Lung microvascular endothelial cell (primary cell): ENCODE measurements at places on chromosomes 7 and 10. TPM values are rescaled to one million over a fixed set of nuclear protein-coding genes. Genes with fewer than 3 reads are reported as not detected.

The TMEM236 gene
- 0.65 and 0.79 TPM in 2 replicates for total RNA-seq

The SKIDA1 gene
- 1.1 and 1.4 TPM in 2 replicates for total RNA-seq

The TMEM26 gene
- total RNA-seq = under 0.01 TPM in 1 of 2 replicates, not detected in the other

The FAM13C gene
- 0.20 and 1.1 TPM in 2 replicates for total RNA-seq

The DEPP1 gene
- 164 and 225 TPM in 2 replicates for total RNA-seq

The FOXP2 gene
- total RNA-seq = 1.1 and 13.7 TPM in 2 replicates

The CUBN gene
- total RNA-seq = 3.1 and 4.2 TPM in 2 replicates

The LZTS2 gene
- total RNA-seq = 28.2 and 29.2 TPM in 2 replicates

The GATA3 gene
- total RNA-seq = under 0.01 TPM in 2 replicates

The MYO1G gene
- under 0.01 TPM in 2 replicates for total RNA-seq

The NODAL gene
- not detected in 2 replicates for total RNA-seq

The MSS51 gene
- 0.22 and 0.60 TPM in 2 replicates for total RNA-seq

The PTPN20 gene
- under 0.01 and 1.4 TPM in 2 replicates for total RNA-seq

The TASOR2 gene
- 34.9 and 53.6 TPM in 2 replicates for total RNA-seq

The GPAM gene
- total RNA-seq = 4.6 and 5.2 TPM in 2 replicates

The PLAU gene
- total RNA-seq = 1.6 and 12.4 TPM in 2 replicates

The TYW1B gene
- 0.87 and 5.4 TPM in 2 replicates for total RNA-seq

The ADCYAP1R1 gene
- total RNA-seq = under 0.01 TPM in 1 of 2 replicates, not detected in the other

The WAPL gene
- 32.9 and 40.5 TPM in 2 replicates for total RNA-seq

The PON3 gene
- under 0.01 TPM in 1 of 2 replicates, not detected in the other for total RNA-seq

The ZPBP gene
- not detected in 2 replicates for total RNA-seq

The TAS2R39 gene
- total RNA-seq = not detected in 2 replicates

The LAMTOR4 gene
- 96.6 and 125 TPM in 2 replicates for total RNA-seq

The GSDME gene
- 8.3 and 22.2 TPM in 2 replicates for total RNA-seq

The RPEL1 gene
- under 0.01 and 0.20 TPM in 2 replicates for total RNA-seq

The CNNM1 gene
- not detected in 2 replicates for total RNA-seq

The GHRHR gene
- total RNA-seq = not detected in 2 replicates

The SHLD2 gene
- total RNA-seq = 14.6 and 19.2 TPM in 2 replicates

The ZNF239 gene
- 0.22 and 0.40 TPM in 2 replicates for total RNA-seq

The OR2A1 gene
- total RNA-seq = not detected in 2 replicates

The MMD2 gene
- not detected in 2 replicates for total RNA-seq

The CDNF gene
- 0.40 and 0.44 TPM in 2 replicates for total RNA-seq

The ZNF467 gene
- total RNA-seq = 5.0 and 6.3 TPM in 2 replicates

The SLC29A3 gene
- total RNA-seq = 1.3 and 2.6 TPM in 2 replicates

The PRXL2A gene
- total RNA-seq = 92.8 and 195 TPM in 2 replicates

The ARMC10 gene
- total RNA-seq = 25.9 and 31.2 TPM in 2 replicates

The NPC1L1 gene
- not detected in 2 replicates for total RNA-seq

The TCAF2 gene
- 3.0 and 4.8 TPM in 2 replicates for total RNA-seq

The MUC3A gene
- not detected in 2 replicates for total RNA-seq

The CDK5 gene
- total RNA-seq = 15.9 and 17.4 TPM in 2 replicates

The OPN1SW gene
- total RNA-seq = not detected in 2 replicates

The ASIC3 gene
- total RNA-seq = under 0.01 and 0.40 TPM in 2 replicates

The NPY4R2 gene
- not detected in 2 replicates for total RNA-seq

The ELN gene
- 4.6 and 15.5 TPM in 2 replicates for total RNA-seq

The MRC1 gene
- total RNA-seq = 148 and 201 TPM in 2 replicates

The ARID5B gene
- 7.8 and 16.1 TPM in 2 replicates for total RNA-seq

The CPN1 gene
- not detected in 2 replicates for total RNA-seq

The EPHA1 gene
- total RNA-seq = 0.20 TPM in 1 of 2 replicates, not detected in the other

The ANLN gene
- 6.3 and 22.2 TPM in 2 replicates for total RNA-seq
